ENCODE measurements at places on chromosomes 3 and 15.

DNA sequence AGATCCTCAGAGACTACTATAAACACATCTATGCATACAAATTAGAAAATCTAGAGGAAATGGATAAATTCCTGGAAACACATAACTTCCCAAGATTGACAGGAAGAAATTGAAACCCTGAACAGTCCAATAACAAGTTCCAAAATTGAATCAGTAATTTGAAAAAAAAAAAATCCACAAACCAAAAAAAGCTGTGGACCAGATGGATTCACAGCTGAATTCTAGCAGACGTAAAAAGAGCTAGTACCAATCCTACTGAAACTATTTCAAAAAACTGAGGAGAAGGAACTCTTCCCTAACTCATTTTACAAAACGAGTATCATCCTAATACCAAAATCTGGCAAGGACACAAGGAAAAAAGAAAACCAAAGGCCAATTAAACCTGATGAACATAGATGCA, 77.0 kb upstream of the FXR1 start:
- DNase-seq: no peak

DNA sequence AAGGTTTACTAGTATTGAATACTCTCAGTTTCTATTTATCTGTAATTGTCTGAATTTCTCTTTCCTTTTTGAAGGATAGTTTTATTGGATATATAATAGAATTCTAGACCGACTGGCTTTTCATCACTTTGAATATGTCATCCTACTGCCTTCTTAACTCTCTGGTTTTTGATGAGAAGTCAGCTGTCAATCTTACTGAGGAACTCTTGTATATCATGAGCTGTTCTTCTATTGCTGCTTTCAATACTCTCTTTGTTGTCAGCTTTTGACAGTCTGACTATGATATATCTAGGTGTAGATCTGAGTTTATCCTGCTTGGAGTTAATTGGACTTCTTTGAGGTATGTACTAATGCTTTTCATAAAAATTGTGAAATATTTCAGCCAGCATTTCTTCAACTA, 333.8 kb downstream of the PLCL2 start:
- no peak for DNase-seq

- no peak for DNase-seq
Observed at GRCh38 chr15:25877681-25878080, 14.6 kb upstream of the ATP10A start.

- DNase-seq: no peak
Observed at GRCh38 chr15:92505611-92506010, 111.9 kb downstream of the ST8SIA2 start.
